ENCODE measurements at places on chromosomes 16 and 17.

GRCh38 chr17:42424991-42425610 is 2.0 kb upstream of the CAVIN1 start:
- DNase-seq, result no peak

- DNase-seq, result no peak
Measured at GRCh38 chr17:52686140-52686539, 527.6 kb upstream of the CA10 start.

- no peak for DNase-seq
Measured at GRCh38 chr17:19374136-19374535, 4.2 kb upstream of the MAPK7 start.

DNA sequence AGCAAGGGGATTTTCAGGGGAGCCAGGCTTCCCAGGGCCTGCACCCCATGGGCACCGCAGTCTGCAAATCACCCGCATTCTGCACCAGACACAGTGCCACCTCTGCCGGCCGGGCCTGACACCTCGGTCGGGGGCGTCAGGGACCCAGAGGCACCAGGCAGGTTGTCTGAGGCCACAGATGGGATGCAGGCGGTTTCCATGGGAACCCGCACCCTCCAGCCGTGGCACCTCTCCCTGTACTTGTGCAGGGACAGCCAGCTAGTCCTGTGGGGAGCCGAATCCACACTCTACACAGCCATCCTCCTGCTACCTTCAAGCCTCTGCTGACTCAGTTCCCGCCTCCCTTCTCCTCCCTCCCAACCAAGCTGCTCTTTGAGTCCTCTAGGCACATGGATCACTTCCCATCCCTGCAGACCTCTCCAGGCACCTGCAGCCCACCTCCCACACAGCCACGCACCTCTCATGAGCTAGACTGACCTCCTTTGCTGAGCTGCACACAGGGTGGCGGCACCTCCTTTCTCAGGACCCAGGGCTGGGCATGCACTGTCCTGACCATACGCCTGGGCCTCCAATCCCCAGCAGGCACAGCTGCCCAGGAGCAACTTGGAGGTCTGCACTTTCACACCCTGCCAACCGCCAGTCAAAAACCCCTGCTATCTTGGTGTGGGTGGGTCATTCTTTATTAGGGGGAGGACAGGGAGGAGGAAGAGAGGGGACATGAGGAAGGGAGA is 119.5 kb downstream of the C16orf78 start:
- DNase-seq, result no peak

GRCh38 chr16:59295474-59295873 is 561.4 kb upstream of the GOT2 start:
- DNase-seq, result no peak

Data from stimulated activated CD8-positive, alpha-beta memory T cell treated with anti-CD3 and anti-CD28 coated beads, Interleukin-7, amount 100 ng/mL, for 1 hour (primary cell).